ENCODE measurements at places on chromosomes 13 and 19.

- no peak for DNase-seq
These were observed 28.2 kb downstream of the CKM start for GRCh38 chr19:45294291-45295029.

DNA sequence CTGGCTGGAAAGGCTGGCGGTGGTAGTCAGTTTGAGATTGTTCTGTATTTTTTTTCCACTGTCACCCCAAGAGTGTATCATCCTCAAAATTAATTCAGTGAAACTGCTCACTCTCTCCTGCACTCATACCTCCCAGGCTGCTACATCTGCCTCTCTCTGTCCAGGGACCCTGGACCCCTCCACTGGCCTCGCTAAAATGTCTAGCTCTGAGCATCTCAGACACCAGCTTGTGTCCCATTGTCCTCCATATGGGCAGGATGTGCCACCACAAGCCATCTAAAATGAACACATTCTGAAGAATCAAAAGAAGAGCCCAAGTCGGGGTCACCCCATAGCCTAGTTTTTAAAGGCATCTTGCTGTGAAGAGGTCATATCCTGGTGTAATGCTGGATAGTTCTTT lies 345.5 kb upstream of the TSHZ3 start:
- no peak for DNase-seq

DNA sequence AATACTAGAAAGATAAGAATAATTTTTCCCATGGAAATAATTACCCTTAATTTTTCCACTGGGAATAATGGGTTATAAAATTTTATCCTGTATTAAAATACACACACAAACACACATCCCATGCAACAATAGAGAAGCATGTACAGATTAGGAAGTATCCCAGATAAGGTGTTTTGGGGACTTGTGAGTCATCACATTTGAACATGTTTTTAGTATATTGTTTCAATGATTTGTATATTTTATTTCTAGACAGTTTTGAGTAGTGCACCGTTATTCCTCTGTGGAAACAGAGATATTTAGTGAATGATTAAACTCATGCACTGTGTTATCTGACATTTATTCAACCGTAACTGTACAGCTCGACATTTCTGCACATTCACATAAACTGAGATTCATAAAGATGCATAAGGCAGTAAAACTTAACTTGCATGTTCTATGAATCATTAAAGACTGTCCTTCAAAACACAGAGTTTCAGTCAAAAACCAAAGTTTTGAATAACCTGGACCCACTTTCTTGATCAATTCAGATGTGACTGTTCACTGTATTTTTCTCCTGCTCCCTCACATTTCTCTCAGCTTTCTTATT lies 30.1 kb downstream of the KLF12 start:
- DNase-seq = no peak

DNA sequence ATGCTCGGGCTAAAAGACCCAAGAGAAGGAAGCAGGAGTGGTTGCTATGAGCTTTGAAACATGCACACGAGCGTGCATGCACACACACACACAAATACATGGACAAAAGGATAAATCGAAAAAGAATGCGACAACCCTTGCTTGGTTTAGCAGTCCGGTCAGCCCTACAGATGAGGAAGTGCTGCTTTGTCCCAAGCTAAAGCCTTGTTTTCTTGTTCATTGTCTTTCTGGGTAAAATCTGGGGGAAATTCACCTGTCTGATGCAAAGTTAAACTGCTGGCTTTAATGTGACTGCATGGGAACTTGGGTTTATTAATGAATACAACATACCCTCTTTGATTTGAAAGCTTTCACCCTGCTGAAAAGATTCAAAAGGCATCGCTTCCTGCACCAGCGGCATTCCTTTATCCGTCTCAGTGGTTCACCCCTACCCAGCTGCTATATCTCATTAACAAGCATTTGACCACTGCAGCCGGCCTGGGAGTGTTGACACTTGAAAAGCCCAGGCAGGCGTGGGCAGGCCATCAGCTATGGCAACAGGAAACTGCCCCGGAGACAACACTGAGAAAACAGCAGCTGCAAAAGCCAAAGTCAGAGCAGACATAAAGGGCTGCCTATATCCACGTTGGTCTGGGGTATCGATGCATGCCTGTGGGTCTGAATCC lies 301.7 kb downstream of the NDFIP2 start:
- peak; percentile 39 for DNase-seq

- peak; percentile 91 for DNase-seq
These were observed 35.9 kb downstream of the COG3 start for GRCh38 chr13:45500492-45501174.

DNA sequence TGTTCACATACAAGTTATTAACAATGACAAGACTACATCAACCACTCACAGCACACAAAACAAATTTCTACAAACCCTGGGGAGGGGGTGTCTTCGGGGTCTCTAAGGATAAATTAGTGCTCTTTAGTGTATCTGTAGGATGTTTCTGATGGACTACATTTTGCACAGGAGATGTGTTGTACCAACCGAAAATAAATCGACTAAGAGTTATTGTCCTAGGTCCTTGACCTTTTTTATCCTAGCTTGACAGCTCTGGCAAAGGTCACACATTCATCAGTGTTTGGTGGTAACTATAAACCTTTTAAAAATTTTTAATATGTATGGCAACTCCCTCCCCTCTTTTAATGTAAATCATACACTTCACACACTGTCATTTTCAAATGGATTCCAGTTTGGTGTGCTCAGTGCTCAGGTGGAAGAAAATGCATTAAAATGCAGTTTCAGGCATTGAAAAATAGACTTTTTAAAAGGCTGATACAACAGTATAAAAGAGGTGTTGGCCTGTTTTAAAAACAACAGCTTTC lies 7.7 kb downstream of the ZIC5 start:
- no peak for DNase-seq

DNA sequence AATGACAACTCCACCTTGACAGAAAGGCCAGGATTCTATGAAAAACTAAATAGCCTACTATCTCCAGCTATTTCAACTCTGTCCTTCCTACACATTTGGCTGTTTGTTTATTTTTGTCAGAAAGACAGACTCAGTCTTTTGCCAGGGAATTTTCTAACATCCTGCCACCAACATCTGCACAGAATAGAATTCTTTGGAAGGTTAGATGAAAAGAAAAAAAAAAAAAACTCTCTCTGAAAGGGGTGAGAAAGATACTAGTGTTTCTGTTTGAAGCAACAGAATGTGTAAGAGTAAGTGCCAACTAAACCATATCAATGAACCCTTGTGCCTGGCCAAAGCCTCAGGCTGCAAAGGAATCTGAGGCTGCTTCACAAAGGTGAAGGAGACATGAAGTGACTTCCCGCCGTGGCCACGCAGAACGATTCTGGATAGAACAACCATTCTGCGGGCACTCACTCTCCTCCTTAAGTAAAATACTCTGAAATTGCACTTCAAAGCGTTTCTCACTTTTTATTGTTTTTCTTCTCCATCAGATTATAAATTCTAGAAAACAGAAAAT lies 498.2 kb downstream of the IRS2 start:
- no peak for DNase-seq

DNA sequence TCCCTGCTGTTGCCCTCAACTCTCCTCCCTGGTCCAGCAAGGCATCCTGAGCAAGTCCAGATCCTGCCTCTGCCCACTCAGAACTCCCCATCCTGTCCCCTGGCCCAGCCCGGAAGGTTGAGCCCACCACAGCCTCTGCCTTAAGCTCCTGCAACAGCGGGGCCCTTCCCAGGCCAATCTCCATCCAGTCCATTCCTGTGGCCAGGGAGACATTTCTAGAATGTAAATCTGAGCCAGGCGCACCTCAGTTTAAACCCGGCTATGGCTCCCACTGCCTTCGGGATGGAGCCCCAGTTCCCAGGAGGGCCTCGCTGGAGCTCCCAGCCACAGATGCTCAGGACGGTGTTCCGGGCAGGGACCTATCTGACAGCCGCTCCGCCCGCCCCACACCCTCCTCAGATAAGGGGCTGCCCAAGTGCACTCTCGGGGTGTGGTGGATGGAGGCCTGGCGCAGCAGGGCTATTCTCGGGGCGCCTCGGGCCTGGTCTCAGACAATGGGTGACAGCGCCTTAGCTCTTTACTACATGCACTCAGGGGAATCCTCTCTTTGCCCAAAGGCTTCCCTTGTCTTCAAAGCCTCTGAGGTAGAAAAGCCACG lies 5.3 kb downstream of the TRAPPC6A start:
- DNase-seq = no peak

DNA sequence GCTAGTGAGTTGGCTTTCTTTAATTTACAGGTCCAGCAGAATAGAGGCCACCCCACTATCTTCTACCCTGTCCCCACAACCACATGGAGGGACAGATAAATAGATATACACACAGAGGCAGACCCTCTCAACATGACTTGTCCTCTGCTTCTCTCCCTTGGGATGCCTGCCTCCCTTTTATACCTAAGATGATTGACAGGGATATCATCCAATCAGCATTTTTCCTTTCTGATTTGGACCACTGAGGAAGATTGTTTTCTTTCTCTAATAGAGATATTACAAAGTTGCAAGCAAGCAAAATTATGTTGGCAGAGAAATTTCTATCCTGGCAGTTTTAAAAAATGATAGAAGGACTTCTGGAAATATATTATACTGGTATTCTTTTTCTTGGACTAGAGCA lies 35.8 kb downstream of the STOML3 start:
- DNase-seq = no peak

DNA sequence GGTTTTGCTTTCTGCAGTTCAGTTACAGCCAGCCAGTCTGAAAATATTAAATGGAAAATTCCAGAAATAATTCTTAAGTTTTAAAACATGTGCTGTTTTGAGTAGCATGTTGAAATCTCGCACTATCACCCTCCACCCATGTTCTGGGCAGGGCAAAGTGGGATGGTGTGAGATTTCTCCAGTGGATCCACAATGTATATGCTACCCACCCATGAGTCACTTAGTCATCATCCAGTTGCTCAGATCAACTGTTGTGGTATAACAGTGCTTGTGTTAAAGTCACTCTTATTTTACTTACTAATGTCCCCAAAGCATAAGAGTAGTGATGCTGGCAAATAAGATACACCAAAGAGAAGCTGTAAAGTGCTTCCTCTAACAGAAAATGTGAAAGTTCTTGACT lies 56.4 kb downstream of the CYSLTR2 start:
- no peak for DNase-seq

- no peak for DNase-seq
These were observed 16.5 kb downstream of the LSM4 start for GRCh38 chr19:18306209-18306887.

- no peak for DNase-seq
These were observed 3.2 kb downstream of the CEBPA start for GRCh38 chr19:33299051-33299688.

DNA sequence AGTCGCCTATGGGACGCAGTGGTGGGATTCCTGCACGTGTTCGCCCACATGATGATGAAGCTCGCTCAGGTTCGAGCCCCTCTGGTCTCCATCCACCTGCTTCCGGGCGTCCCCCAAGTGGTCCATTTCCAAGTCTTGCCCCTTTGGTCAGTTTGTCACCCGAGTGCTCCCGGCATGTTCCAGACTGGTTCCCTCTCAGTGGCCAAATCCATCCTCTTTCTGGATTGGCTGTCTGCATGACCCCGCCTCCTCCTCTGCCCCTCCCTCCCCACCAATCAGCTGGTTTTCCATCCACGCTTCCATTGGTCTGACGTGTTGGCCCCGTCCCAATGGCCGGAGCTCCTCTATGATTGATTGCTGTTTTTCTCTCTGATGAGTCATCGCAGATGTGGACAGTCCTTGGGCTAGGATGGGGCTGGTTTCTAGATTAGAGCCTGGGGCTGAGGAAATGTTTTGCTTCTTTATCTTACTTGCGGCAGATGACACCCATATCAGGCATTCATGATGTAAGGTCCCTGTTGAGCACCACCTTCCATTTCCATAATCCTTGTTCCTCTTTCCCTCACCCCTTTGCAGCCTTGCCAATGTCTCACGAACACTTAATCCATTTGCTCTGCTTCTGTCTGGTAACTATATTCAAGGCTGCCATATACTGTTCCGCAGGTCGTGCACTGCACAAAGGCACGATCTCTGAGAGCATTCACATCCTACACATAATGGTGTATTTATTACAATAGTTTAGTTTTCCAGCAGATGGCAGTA lies 73.8 kb downstream of the MAP4K1 start:
- peak; percentile 5 for DNase-seq

DNA sequence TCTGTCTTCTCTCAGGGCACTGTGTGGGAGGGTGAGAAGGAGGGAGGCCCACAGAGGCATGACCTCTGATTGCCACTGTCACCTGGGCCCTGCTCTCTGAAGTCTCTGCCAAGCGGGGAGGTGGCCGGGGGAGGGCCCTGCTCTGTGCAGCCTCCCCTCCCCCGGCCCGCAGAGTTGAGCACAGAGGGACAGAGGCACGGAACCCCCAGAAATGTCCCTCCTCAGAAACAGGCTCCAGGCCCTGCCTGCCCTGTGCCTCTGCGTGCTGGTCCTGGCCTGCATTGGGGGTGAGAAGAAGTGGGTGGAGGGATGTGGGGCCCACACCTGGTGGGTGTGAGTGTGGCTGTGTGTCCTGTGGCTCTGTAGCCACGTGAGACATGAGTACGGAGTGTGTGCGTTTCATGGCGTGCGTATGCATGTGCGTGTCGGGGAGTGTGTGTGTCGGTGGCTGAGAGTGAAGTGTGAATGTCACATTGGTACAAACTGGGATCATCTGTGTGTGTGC lies at the start of gene APOC4:
Gene APOC4, plus strand, starts transcription at position 171 of the 505 bp plus-strand sequence. Its CDS starts 41 bp downstream, at position 212.
- no peak for DNase-seq
